Stimulated activated CD4-positive, alpha-beta T cell treated with anti-CD3 and anti-CD28 coated beads, Interleukin-15, amount 100 ng/mL, for 1 hour (primary cell): ENCODE measurements at places on chromosomes 7 and 10.

- DNase-seq = no peak
Observed at GRCh38 chr10:63631991-63632390, 110.8 kb downstream of the REEP3 start.

- no peak for DNase-seq
Observed at GRCh38 chr7:47950714-47951113, 2.4 kb upstream of the PKD1L1 start.

- no peak for DNase-seq
Observed at GRCh38 chr7:143901332-143901667, 676 bp downstream of the TCAF1 start.

GRCh38 chr10:24589265-24589664, 134.4 kb downstream of the ARHGAP21 start:
- DNase-seq = no peak

- DNase-seq = no peak
Observed at GRCh38 chr10:119469325-119469707, 73.2 kb downstream of the RGS10 start.
